ENCODE measurements at places on chromosomes 4 and X.

GRCh38 chr4:177376024-177376423, 66.2 kb downstream of the AGA start:
- no peak for DNase-seq

DNA sequence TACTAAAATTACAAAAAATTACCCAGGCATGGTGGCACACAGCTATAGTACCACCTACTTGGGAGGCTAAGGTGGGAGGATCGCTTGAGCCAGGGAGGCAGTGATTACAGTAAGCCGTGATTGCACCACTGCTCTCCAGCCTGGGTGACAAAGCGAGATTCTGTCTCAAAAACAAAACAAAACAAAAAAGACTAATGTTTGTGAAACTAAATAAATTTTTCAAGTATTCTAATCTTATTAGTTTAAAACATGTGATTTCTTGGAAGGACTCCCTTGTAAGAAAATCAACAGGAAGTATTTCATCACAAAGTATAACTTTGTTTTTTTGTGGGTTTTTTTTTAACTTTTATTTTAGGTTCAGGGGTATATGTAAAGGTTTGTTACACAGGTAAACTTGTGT, 89.6 kb downstream of the EGF start:
- no peak for DNase-seq

- no peak for DNase-seq
Observed at GRCh38 chr4:138200236-138200590, 41.9 kb downstream of the SLC7A11 start.

DNA sequence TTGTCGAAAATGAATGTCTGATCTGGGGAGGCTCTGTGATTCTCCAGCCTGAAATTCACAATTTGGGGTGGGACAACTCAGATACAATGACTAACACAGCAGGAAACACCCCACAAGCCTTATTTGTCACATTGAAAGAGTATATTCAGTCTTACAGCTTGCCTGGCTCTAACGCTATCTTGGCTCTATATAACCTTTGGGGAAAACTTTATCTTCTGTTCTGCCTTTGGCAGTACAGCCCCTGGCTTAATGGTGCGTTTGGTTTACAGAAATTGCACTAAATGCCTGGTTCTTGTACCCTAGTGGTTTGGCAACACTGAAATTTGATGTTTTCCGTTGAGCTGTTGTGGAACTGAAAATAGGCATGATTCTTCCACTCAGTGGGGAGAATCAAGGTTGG, 178.1 kb upstream of the VEGFC start:
- no peak for DNase-seq

GRCh38 chrX:129549124-129549523, 9.1 kb downstream of the OCRL start:
- DNase-seq: no peak

DNA sequence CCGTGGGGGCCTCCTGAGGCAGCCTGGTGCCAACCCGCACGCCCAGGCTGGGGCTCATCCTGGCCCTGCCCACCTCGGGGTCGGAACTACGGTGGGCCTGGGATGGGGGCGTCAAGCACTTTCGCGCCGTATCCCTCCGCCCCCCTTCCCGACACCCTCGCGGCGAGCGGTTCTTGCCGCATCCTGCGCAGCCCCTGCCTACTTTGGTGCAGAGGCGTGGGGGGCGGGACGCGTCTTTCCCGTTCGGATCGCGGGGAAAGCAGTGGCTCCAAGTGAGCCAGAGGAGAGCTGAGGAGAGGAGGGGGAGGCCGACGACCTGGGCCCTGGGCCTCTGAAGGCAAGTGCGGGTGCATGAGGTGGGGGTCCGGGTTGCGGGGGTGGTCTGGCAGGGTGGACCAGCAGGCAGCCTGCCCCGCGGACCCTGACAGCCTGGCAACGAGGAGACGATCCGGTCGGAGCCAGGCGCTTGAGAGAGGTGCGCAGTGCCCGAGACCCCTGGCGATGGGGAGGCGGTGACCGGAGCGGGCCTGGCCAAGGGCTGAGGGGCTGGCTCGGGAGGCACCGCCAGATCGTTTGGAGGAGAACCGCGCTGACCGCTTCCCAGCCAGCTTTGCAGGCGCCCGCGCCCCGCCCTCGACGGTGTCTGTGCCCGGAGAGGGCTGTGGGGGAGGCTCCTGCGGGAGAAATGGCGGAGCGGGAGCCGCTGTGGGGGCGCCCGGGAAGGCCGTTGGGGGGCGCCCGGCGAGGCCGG, at the start of gene GPRASP2:
Gene GPRASP2, plus strand, starts transcription at position 233 of the 751 bp plus-strand sequence. CDS start 2,422 bp downstream, outside the sequence.
- DNase-seq: no peak

GRCh38 chr4:171117457-171117856, 695.7 kb upstream of the GALNTL6 start:
- DNase-seq: no peak

DNA sequence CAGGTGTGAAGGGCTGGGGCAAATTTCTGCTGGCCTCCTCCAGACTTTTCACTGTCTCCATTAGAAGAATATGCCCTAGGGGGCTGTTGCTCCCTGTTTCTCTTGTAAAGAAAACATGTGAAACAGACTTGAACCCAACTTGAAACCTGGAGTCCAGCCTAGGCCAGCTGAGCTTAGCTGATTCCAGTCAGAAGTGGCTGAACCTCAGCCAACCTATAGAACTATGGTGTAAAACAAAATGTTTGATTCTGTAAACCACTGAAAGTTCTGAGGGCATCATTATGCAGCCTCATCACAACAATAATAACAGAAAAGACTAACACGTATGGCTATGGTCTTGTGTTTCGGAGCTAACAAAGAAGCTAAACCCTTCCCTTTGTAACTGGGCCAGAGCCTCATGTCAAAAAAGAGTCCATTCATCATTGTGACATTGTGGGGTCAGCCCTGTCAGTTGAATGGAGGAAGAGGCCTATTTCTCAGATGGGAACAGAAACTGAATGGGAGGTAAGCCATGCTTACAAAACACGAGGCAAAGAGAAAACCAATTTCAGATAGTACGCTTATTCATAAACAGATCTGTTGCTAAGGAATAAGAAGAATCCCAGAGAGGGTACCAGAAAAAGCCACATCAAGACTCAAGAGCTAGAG, 34.1 kb downstream of the SETD7 start:
- DNase-seq: no peak

DNA sequence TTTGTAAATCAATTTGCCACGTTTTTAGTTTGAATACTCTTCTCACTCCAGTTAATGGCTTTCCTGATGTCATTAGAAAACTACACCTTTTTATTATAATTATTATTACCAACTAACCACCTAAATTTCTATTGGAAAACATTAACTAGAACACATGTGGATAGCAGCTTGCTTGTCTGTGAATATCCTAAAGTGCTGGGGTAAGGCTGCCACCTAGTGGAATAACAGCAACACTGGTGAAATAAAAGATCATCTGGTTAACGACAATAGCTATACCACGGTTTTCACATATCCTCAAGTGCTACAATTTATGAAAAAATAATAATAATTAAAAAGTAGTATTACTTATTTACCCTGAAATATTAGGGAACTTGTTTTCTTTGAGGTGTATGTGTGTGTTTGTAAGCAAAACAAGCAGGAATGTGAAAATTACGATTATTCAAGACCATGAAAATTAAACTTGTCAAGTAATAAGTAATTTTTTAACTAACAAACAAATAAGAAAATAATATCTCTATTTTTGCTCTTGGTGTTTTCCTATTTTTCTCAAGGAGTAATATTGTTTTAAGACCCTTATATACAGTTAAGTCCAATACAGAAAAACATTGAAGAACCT, 130.1 kb upstream of the TECRL start:
- DNase-seq: peak; percentile 64

DNA sequence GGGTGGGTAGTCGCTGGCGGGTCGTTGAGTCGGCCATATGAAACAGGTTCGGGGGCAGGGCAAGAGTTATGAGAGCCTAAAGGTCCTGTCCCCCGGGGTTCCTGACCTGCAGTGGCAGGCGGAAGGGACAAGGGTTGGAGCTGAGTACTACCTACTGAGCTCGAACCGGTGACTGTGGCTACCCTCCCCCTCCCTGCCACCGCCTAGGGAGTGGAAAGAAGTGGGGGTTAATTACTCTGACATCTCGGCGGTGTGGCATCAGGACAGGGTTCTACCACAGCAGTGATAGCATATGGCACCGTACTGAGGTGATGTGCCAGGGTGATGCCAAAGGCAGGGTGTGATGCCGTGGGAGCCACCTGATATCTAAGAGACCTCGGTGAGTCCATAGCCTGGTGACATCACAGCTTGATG, 307 bp downstream of the ATG4A start:
- no peak for DNase-seq

DNA sequence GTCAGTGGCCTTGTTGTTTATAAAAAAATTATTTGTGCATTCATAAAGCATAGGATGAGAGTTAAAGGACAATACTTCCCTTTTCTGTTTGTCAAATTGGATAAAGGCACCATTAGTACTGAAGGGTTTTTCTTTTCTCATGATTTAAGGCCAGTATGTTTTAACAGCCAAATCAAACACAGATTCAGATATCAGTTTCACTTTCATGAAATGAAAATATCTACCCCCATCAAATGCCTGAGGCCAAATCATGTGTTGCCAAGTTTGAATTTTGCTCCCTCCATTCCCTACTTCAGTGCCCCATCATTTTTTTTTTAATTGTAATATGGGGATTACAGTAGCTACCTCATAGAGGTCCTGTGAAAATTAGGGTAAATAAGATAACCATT, 745.9 kb downstream of the RPA4 start:
- no peak for DNase-seq

DNA sequence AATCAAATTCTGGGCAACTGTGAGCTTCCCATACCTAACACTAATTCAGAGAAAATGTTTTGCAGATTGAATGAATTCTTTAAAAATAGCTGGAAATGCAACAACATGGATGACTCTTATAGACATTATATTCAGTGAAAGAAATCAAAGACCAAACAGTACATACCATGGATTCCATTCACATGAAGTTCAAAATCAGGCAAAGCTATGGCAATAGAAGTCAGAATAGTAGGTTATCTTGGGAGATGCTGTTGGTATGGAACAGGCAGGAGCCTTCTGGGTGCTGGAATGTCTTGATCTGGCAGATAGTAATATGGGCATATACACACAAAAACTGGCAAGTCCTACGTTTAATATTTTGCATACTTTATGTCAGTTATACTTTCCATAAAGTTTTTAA, 25.5 kb upstream of the CBLL2 start:
- no peak for DNase-seq

GRCh38 chrX:101219864-101220346, 319 bp downstream of the DRP2 start:
- no peak for DNase-seq

DNA sequence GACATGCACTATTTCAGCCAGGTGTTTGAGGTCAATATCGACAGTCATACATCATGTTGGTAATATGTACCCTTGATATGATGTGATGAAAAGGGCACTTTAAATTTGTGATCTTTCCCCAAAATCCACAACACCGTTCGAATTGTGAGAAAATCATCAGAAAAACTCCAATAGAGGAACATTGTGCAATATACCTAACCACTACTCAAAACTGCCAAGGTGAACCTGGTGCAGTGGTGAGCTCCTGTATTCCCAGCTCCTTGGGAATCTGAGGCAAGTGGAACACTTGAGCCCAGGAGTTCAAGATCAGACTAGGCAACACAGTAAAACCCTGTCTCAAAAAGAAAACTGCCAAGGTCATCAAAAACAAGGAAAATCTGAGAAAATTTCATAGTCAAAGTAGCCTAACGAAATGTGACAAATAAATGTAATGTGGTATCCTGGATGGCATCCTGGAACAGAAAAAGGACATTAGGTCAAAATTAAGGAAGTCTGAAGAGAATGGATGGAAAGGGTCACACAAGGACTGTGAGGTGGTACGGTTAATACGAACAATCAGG, 55.6 kb upstream of the LSM6 start:
- no peak for DNase-seq

GRCh38 chrX:102765809-102766208, 45.3 kb downstream of the GPRASP3 start:
- DNase-seq: no peak

- DNase-seq: no peak
Observed at GRCh38 chr4:184978211-184978610, 40.1 kb upstream of the HELT start.

DNA sequence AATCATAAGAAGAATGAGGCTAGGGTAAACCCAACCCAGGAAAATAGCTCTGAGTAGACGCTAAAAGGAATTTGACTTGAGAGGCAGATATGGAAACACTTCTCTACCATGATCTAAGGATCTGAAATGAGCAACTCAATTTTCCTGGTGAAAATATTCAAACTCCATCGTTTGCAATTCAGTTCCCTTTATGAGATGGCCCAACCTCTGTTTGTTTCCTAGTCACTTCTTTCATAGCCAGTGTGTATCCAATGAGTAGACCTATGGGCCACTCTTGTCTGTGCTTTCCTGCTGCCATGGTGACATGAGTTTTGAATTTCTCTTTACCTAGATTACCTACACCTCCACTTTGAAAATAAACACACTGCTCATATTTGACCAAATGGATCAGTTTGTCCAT, 176.2 kb upstream of the GPRIN3 start:
- DNase-seq: no peak

- no peak for DNase-seq
Observed at GRCh38 chrX:40262157-40263013, 164.6 kb upstream of the BCOR start.

DNA sequence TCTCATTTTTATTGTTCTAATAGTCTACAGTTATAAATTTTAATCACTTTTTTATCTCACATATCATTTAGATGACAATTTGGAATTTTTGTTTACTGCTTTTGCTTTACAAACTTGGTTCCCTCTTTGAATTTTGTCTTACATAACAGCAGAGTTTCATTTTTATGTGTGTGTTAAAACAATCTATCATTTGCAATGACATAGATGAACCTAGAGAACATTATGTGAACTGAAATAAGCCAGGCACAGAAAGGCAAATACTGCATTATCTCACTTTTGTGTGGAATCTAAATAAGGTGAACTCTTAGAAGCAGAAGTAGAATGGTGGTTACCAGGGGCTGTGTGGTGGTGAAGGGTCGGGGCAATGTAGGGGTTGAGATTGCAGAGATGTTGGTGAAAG, 170.7 kb downstream of the GASK1B start:
- no peak for DNase-seq

DNA sequence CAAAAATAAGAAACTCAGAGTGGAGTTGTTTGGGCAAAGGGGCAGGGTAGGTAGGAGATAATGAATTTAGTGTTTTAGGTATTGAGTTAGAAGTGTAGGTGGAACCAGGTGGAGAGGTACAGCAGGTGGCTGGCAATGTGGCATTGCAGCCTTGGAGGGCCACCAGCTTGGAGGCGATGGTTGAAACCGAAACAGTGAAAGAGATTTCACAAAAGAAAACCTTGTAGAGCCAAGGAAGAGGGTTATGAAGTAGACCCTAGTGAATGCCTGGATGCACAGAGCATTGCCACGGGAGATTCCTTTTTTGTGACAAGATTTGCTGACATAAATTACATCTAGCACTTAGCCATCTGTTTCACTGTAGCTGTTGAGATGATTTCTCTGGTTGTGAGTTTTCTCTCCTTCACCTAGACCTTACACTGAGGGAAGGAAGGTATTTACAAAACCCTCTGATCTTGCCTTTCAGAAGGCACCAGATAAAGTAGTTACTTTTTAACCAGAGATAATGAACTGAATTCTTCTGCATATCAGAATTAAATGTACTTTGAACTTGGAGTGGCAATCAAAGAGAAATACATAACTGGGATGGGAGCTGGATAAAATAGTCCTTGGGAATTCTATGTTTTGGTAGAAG, 104.1 kb upstream of the CASK start:
- no peak for DNase-seq

GRCh38 chrX:48969471-48969870, 2.2 kb downstream of the KCND1 start:
- no peak for DNase-seq
